ENCODE measurements at places on chromosomes 11 and 22.

DNA sequence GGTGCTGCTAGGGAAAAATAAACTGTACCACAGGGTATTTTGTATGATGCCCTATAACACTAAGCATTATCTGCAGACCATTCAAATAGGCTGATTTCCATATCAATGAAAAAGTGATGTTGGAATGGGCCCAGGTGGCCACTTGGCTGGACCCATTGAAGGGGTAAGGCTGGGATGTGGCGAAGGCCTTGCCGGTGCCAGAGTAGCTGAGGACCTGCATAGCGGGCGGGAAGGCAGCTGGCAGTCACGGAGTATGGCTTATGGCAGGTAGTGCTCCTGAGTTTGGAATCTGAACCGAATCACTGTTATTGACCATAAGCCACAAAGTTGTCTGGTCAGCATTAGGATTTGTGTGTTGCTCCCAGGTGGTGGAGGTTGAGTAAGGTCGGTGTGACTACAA is 131.0 kb downstream of the MICAL2 start:
- no peak for DNase-seq

GRCh38 chr11:1506981-1507380 is 20.4 kb upstream of the MOB2 start:
- DNase-seq: no peak

GRCh38 chr22:44354288-44354687 is 41.5 kb upstream of the SHISAL1 start:
- no peak for DNase-seq

- no peak for DNase-seq
These were observed 15.4 kb downstream of the DERL3 start for GRCh38 chr22:23823331-23823791.

GRCh38 chr22:20810645-20811044 is 36.7 kb downstream of the SERPIND1 start:
- DNase-seq: no peak

All from retinal pigment epithelial cell (primary cell).